Dermis microvascular lymphatic vessel endothelial cell (primary cell): ENCODE measurements at places on chromosomes 6 and 20. TPM values are rescaled to one million over a fixed set of nuclear protein-coding genes. Genes with fewer than 3 reads are reported as not detected.

The PXDC1 gene
- total RNA-seq, result 60.5 and 71.8 TPM in 2 replicates

DNA sequence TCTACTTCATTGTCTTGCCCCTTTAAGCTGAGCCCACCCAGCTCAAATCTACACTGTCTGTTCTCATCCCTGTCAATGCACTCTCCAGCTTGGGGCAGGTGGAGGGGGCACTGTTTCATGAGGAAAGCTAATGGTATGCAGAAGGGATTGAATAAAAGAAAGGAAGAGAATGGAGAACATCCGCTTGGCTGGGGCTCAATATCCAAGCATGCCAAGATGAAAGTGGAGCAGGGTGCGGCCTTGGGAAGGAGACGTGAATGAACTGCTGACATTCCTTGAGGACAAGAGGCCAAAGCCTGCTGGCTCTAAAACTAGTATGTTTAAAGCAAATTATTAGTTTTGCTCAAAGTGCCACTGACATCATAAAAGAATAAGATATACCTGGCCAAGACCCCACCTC lies 24.2 kb downstream of the AKAP12 start:
- DNase-seq, result no peak

GRCh38 chr6:143901885-143902750 lies 37.8 kb downstream of the ZC2HC1B start:
- DNase-seq, result no peak

The TFAP2A gene
- not detected in 2 replicates for total RNA-seq
